ENCODE measurements at places on chromosomes 13 and 19.

DNA sequence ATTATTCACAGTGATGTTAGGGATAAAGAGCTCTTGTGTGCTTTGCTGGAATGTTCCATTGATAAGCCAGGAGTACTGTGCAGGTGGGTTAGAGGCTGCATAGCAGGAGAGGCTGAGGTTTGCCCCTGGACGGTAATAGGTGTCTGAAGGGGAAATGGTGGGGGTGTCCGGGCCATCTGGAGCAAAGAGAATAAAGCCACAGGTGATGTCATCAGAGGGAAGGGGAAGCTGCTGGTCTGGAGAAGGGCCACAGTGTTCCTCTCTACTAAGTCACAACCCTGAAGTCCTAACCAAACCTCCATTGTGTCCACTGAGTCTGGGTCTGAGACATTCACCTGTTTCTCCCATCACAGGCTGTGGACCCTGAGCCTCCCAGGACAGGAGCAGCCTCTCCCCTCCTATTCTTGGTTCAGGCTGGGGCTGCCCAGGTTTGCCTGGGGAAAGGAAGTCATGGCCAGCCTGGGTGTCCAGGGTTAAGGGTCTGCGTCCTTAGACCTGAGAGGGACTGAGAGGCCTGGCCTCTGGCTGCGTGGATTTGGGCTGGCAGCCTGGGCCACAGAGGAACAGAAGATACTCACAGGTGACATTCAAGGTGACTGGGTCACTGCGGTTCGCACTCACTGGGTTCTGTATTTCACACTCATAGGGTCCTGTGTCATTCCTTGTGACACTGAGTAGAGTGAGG is 6.8 kb downstream of the CEACAM1 start:
- no peak for DNase-seq

DNA sequence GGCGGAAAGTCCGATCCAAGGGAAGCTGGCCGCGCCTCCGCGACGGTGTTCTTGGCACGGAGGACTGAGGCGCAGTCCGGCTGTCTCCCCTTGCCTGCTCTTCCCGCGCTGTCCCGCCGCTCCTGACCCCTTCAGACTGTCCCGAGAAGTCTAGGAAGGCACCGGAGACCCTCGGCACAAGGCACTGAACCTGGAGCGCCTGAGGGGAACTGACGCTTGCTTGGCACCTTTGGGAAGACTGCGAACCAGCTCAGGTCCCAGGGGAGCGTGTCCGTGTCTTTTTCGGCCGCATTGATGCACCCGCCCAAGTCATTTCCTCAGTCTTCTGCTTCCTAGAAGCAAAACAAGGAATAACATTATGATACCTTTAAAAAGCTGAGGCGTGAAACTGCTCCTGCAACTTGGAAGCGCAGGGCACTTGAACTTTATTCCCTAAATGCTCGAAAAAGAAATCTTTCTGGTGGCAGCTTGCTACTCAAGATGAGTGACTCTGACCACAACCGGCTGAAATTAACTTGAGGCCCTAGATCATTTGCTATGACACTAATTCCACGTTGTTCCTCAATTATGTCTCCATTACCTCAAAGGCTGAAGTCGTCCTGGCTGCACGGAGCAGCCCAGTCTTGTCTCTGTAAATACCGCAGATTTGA is 735 bp upstream of the FLT1 start:
- DNase-seq: no peak

DNA sequence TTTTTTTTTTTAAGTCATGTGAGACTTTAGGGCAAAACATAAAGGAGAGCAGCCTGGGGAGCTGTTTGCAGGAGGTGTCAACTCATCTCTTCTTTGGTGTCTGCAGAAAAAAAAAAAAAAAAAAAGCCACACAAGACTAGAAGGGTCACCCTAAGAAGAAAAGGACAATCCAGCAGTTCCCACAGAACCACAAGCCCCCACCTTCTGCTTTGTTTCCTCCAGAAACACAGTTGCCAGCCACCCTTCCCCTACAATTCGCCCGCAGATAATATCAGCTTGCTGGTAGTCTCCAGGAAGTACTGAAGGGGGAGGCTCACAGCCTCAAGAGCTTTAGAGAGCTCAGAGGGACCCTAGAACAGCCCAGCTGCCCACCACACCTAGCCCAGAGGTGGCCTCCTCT is 22.3 kb upstream of the ZBTB7A start:
- peak; percentile 95 for DNase-seq

DNA sequence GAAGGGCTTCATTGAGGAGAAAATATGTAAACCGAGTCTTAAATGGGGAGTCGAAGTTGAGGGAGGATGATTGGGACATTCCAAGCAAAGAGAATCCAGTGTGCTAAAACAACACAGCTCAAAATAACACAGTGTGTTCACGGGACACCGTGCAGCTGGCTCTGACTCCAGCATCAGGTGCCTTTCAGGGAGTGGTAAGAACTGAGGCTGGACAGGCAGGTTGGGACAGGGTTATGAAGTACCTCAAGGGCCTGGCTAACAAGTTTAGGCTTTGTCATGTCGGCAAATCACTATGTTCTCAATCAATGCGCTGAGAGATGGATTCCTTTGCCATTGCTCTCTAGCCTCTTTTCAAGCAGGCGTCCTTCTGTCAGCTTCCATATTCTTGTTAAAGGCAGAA is 27.5 kb upstream of the WDFY2 start:
- no peak for DNase-seq

DNA sequence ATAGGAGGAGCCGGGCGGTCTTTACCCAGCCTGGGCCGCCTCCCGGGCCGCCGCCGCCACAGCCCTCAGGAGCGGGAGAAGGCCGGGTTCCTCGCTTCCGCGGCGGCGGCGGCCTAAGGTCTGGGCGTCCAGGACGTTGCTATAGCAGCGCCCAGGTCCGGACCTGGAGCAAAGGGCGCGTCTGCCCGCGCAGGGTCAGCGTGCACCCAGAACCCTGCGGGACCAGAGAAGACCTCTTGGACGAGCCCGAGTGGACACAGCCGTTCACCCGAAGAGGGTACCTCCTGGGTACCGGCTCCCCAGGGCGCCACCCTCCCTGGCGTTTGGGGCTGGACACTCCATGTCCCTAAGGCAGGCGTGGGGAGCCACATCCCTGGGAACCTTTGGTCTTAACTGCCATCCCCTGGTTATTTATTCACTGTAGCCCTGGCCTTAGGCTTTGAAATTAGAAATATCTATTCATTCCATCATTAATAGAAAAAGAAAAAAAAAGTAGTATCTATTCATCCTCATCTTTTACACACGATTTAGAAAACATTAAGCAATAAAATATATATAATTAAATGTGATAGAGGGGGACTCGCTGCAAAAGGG is 2.4 kb downstream of the DZIP1 start:
- DNase-seq: no peak

DNA sequence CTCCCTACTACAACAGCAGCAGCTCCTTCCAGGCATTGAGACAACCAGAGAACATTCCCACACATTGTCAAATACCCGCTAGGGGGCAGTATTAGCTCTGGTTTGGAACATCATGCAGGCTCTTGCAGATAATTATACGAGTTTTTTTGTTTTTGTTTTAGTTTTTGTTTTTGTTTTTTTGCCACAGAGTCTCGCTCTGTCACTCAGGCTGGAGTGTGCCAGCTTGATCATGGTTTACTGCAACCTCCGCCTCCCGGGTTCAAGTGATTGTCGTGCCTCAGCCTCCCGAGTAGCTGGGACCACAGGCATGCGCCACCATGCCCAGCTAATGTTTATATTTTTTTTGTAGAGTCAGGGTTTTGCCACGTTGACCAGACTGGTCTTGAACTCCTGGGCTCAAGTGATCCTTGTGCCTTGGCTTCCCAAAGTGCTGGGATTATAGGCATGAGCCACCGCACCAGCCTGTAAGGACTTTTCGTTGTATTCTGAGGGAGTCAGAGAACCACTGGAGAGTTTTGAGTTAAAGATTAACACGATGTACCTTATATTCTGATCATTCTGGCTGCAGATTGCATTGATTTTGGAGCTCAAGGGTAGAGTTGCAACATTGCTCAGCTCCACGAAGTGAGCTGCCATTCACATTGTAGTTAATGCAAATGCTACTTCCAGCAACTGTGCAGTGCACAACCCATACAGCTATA is 41.7 kb upstream of the CEACAM20 start:
- peak; percentile 9 for DNase-seq

DNA sequence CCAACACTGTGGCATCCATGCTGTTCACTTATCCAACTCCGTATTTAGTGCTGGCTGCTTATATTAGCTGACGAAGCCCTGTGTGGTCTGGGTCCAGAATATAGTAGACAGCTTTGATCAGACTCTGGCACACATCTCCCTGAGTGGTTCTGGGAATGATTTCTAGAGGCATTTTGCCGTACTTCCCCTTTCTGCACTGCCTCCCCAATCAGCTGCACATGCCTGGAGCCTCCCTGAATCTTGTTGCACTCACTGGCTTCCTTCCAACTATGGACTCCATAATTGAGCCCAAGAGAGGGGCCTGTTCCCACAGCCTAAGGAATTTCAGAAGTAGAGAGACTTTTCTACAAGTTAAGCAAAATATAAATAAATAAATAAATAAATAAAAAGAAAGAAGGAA is 30.4 kb upstream of the PCDH8 start:
- DNase-seq: no peak

- no peak for DNase-seq
These were observed 282.1 kb downstream of the TDRD3 start for GRCh38 chr13:60679131-60679530.

GRCh38 chr13:108383667-108384066 is 114.1 kb downstream of the TNFSF13B start:
- DNase-seq: no peak

All from GF-D8 (cell line).